ENCODE measurements at places on chromosomes 13 and 19.

GRCh38 chr19:41546386-41546789 is 29.6 kb upstream of the CEACAM21 start:
- DNase-seq = peak; percentile 63

GRCh38 chr19:56356944-56357343 is 36.4 kb downstream of the ZNF582 start:
- no peak for DNase-seq

DNA sequence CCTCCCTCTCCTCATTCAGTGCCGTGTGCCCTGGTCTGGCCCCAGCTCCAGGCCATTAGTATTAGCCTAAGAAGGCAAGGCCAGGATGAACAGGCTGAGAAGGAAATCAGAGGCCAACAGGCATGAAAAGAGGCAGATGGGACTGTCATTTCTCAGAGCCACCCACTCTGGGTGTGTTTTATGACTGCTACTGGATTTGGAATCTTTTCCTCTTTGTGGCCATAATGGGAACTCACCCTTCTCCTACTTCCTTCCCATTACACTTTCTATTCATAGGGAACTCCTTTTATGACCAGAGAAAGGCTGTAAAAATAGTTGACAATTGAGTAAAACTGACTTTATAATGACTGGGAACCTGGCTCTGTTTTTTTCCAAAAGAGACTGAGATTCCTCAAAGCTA is 17.7 kb downstream of the CEACAM8 start:
- DNase-seq = no peak

DNA sequence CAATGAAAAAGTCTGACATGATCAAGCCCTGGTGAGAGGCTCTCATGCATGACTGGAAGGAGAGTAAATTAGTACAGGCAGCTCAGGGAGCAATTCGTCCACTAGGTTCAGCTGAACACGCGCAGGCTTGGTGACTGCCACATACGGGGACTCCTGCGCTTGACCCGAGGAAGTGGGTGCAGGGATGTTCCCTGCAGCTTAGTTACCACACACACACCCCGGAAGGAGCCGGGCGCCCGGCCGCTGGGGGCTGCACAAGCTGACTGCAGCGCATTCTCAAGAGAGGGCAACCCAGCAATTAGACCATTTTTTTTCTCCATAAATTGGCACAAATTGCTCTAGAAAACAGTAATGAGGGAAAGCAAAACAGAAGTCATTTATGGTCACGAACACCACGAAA is 23.0 kb upstream of the MIER2 start:
- DNase-seq = no peak

- no peak for DNase-seq
These were observed at the start of the genes PEG3 and ZIM2 for GRCh38 chr19:56840451-56841192. Gene PEG3 (minus strand): TSS chr19:56840726. CDS start chr19:56824655, 16,071 bp downstream. Gene ZIM2 (minus strand): TSS chr19:56840726. CDS start chr19:56824277, 16,449 bp downstream.

DNA sequence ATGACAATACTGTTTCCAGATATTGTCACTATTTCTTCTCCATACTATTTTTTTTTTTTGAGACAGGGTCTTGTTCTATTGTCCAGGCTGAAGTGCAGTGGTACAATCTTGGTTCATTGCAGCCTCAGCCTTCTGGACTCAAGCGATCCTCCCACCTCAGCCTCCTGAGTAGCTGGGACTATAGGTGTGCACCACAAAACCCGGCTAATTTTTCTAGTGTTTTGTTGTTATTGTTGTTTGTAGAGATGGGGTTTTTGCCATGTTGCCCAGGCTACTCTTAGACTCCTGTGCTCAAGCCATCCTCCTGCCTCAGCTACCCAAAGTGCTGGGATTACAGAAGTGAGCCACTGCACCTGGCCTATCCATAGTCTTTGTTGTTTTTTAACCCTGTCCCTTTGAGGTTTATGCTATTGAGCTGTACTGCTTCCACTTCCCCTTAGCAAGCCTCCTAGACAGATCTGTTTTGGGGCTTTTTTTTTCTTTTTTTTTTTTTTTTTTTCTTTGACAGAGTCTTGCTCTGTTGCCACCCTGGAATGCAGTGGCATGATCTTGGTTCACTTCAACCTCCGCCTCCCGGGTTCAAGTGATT is 27.6 kb upstream of the MAP3K10 start:
- no peak for DNase-seq

DNA sequence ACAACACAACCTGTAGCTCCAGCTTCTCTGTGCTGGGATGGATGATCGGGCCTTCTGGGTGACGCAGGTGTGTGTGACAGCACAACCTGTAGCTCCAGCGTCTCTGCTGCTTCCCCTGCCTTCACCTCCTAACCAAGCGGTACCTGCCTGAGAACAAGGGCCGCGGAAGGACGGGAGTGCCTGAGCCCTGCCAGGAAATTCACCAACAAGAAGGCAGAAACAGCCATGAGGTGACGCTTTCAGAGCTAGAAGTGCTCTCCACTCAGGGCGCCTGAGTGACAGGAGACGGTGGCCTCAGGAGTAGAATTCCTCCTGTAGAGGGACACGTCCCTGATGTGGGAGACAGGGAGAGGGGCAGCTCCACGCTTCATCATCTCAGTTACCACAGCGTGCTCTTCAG is 17.4 kb downstream of the ZNF331 start:
- DNase-seq = no peak

- no peak for DNase-seq
These were observed 164.5 kb downstream of the NHLRC3 start for GRCh38 chr13:39202746-39203145.

DNA sequence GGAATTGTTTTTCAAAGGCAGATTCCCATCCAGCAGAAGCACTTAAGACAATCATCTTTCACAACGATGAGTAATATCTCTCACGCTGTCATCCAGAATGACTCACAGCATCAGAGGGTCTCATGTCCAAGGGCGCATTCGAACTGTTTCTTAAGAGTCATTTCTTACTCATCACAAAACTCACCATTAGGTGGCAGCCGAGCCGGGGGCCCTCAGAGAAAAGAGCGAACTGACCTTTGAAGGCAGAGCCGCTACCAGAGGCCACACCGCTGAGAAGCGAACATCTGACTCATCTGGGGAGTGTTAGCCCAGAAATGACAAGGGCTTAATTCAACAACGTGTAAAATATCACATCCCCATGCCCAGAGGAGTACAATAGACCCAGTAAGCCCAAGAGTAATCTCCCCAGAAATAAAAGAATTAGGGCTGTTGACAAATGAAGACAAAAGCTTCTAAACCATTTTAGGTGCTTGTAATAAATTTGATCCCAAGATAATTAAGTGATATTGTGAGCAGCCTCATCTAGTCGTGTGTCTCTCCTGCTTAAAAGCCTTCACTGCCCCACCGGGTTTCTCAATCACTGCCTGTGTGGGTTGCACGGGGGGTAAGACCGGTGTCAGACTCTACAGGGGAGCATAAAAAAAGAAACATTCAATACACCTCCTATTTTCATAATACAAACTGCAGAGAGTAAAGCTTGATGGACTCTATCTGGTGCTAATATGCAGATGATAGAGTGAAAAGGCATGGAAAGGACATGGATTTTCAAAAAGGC is 96.2 kb downstream of the CYSLTR2 start:
- peak; percentile 61 for DNase-seq

GRCh38 chr13:112943309-112944125 is 25.5 kb upstream of the MCF2L start:
- peak; percentile 15 for DNase-seq

GRCh38 chr13:98823442-98823841 is 71.0 kb upstream of the SLC15A1 start:
- no peak for DNase-seq

DNA sequence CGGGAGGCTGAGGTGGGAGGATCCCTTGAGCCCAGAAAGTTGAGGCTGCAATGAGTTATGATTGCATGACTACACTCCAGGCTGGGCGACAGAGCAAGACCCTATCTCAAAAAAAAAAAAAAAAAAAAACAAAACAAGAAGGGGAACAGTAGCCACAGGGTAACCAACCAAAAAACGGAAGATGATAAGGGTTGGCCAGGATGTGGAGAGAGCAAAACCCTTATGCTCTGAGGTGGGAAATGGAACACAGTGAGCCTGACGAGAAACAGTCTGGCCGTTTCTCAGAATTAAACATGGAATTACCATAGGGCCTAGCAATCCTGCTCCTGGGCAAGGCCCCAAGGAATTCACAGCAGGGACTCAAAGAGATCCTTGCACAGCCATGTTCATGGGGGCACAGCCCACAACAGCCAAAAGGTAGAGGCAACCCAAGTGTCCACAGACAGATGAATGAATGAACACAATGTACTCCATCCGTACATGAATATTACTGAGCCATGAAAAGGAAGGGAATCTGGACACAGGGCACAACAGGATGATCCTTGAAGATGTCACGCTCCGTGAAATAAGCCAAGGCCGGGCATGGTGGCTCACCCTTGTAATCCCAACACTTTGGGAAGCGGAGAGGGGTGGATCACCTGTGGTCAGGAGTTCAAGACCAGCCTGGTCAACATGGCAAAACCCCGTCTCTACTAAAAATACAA is 11.3 kb downstream of the NMRK2 start:
- DNase-seq = no peak

DNA sequence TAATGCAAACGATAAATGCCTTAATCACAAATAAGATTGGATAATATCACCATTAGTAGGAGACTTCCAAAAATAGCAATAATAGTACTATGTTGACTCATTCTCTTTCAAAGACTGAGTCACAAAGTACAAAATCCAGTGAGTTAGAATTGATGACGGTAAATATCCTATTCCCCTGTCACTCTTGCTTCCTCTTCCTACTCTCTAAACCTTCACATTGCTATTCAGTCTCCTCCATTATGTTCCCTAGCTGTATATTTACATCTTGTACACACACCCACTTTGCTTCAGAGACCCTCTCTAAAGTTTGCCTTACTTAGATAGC is 26.3 kb upstream of the INTS6 start:
- no peak for DNase-seq

GRCh38 chr19:18710996-18711751 is 27.7 kb downstream of the CRTC1 start:
- DNase-seq = no peak

DNA sequence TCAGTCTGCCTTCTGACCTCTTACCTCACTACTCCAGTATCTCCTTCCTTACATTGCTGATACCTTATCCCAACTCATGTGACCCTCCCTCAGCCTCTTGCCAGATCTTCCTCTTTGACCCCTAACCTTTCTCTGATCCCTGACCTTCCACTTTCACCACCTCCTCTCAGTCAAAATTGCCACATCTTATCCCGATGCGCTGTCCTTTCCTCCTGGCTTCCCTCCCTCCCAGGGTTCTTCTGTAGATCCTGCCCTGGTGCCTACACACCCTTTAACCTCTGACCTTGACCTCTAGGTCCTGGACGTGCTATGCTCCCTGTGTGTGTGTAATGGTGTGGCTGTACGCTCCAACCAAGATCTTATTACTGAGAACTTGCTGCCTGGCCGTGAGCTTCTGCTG is 23.7 kb downstream of the RYR1 start:
- DNase-seq = no peak

DNA sequence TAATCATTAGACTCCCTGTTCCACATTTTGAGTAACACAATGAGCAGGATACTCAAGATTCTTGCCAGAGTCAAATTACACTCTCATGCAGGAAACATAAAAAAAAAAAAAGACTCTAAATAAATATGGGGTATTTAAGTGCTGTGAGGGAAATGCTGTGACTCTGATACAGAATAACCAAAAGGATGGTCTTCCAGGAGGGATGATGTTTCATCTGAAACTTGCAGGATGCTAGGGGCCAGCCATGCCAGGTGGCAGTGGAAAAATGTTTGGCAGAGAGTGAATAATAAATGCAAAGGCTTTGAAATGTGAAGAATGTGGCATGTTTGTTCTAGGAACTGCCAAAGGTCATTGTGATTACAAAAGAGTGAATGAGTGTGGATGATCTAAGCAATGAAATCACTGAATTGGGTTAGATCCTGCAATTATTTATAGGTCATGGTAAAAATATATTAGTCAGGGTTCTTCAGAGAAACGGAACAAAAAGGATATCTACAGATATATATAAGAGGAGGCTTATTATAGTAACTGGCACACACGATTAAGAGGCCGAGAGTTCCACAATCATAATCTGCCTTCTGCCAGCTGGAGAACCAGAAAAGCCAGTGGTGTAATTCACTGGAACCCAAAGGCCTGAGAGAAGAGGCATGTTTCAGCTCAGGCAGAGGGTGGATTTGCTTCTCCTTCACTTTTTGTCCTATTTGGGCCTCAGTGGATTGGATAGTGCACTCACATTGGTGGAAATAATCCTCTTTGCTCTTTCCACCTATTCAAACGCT is 1832.8 kb upstream of the MIR17HG start:
- no peak for DNase-seq

GRCh38 chr13:23554000-23554399 is 16.2 kb upstream of the TNFRSF19 start:
- no peak for DNase-seq

DNA sequence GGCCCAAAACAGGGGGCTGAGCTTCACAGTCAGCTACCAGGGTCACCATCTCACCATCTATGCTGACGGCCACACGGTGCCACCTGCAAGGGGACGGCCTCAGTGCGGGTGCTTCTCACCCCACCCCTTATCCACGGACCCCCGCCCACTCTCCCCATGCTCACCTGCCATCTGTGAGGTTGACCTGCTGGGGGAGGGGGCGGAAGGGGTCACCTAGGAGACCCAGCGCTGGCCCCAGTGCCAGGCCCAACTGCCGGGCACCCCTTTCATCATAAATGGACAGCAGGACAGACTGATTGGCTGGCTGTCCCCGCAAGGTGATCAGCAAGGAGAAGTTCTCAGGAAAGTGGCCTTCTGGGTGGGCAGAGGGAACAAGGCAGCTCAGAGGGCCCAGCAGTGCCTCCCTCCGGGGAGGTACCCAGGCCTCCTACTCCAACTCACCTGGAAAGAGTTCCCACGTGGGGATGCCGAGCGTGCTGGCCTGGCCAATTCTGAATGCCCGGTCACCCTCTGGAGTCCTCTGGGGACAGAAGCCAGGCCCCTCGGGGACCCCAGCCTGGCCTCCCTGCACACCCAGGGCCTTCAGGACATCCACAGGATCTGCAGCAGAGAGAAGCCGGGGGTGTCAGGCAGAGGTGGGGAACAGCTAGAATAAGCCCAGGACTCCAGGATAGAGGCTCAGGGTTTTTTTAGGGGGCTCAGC is 4.5 kb downstream of the COL5A3 start:
- DNase-seq = no peak

GRCh38 chr19:28028881-28029444 is 1184.0 kb downstream of the UQCRFS1 start:
- DNase-seq = no peak

DNA sequence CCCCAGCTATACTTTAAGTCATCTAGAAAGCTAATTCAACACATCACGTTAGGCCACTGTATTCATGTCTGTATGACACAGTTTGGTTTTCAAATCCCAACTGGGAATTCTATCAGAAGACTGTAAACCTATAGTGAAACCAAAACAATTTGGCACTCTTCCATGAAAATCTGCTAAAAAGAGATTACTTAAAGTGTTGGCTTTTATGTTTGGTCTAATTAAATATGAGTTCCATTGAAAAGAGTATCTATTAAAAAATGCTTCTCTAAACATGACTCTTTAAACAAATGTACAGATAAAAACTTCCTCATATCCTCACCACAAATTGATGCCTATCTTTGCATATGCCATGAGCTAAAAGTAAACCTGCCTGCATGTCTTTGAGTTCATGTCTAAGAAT is 25.4 kb downstream of the PCDH9 start:
- DNase-seq = no peak

DNA sequence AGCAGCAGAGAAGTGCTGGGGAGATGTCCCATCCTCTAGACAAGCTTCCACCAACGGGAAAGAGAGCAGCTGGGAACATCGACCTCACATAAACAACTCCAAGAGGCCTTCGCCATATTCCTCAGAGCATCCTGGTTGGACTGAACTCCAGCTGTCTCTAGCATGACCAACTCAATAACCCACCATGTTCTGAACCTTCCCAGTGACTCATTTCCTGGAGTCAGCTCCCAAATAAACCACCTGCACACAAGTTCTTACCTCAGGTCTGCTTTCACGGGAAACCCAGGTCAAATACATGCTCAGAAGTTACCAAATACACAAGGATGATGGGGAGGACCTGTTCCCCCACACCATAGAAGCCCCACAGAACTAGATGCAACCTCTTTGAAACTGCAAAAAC is 878.5 kb downstream of the UQCRFS1 start:
- no peak for DNase-seq
